ENCODE measurements at places on chromosomes 2 and 18. TPM values are rescaled to one million over a fixed set of nuclear protein-coding genes. Genes with fewer than 3 reads are reported as not detected.

DNA sequence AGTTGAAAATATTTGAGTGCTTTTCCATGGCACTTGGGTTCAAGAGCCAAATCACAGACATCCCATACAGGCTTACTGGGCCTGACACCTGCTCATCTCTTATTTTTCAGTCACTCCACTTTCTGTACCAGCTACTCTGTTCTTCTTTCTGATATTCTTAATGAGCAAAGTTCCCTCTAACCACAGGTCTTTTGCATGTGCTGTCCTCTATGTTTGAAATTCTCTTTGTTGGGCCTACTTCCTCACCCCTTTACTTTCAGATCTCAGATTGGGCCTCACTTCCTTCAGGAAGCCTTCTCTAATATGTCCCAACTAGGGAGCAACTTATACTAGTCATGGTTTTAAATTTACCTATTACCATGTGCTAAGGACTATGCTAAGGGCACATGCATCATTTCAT is 81.8 kb upstream of the RBMS1 start:
- no peaks in the 10 kb centered on the region for H3K27me3 ChIP-seq
- H3K4me3 ChIP-seq: no peak overlapping the region
- no peaks in the 10 kb centered on the region for H3K4me1 ChIP-seq
- H3K27ac ChIP-seq: no peak overlapping the region
- no peak for DNase-seq
- no peaks in the 10 kb centered on the region for H3K36me3 ChIP-seq

DNA sequence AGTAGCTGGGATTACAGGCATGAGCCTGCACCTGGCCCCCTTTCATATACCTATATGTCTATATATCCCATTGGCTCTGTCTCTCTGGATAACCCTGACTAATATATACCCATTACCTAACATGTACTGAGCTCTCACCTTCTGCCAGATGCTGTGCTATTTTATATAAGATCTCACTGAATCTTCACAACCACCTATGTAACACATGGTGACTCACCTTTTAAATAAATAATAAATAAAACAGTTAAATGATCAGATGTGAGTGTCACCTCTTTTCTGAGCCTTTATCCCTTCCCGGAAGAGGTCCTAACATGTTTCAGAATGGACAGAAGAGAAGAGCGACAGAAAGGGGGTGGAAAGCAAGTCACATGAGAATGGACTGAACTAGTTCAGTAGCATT is 123.1 kb downstream of the SPIRE1 start:
- peaks cover 4% of the 10 kb centered on the region for H3K27me3 ChIP-seq
- H3K36me3 ChIP-seq: peaks cover 2% of the 10 kb centered on the region
- H3K27ac ChIP-seq: no peak overlapping the region
- no peaks in the 10 kb centered on the region for H3K4me1 ChIP-seq
- no peak overlapping the region for H3K4me3 ChIP-seq

DYNC1I2 gene
- 41.5 TPM for total RNA-seq

- H3K27ac ChIP-seq: no peak overlapping the region
- H3K36me3 ChIP-seq: no peaks in the 10 kb centered on the region
- H3K27me3 ChIP-seq: no peaks in the 10 kb centered on the region
- H3K4me1 ChIP-seq: no peaks in the 10 kb centered on the region
- DNase-seq: no peak
Observed at GRCh38 chr2:5594249-5594695, 97.9 kb upstream of the SOX11 start.

PRKAG3 gene
- total RNA-seq: not detected

DNA sequence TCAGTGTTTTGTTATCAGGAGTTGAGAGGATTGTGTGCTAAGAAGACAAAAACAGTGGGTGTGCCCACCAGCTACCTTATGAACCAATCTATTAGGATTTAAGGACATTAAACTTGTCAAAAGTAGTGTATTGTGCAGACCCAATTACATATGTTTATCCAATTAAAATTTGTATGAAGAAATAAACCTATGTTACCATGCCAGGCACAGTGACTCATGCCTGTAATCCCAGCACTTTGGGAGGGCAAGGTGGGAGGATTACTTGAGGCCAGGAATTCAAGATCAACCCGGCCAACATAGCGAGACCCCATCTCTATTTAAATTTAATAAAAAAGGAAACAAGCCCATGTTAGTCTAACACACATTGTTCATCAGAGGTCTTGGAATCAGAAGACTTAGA is 162.2 kb downstream of the IRS1 start:
- no peak overlapping the region for H3K27ac ChIP-seq
- no peaks in the 10 kb centered on the region for H3K4me1 ChIP-seq
- DNase-seq: no peak
- H3K4me3 ChIP-seq: no peak overlapping the region

GRCh38 chr18:820591-821165 is 8.6 kb upstream of the YES1 start:
- no peak overlapping the region for H3K27ac ChIP-seq
- peaks cover 20% of the 10 kb centered on the region for H3K4me1 ChIP-seq
- H3K4me3 ChIP-seq: no peak overlapping the region
- no peaks in the 10 kb centered on the region for H3K27me3 ChIP-seq

DNA sequence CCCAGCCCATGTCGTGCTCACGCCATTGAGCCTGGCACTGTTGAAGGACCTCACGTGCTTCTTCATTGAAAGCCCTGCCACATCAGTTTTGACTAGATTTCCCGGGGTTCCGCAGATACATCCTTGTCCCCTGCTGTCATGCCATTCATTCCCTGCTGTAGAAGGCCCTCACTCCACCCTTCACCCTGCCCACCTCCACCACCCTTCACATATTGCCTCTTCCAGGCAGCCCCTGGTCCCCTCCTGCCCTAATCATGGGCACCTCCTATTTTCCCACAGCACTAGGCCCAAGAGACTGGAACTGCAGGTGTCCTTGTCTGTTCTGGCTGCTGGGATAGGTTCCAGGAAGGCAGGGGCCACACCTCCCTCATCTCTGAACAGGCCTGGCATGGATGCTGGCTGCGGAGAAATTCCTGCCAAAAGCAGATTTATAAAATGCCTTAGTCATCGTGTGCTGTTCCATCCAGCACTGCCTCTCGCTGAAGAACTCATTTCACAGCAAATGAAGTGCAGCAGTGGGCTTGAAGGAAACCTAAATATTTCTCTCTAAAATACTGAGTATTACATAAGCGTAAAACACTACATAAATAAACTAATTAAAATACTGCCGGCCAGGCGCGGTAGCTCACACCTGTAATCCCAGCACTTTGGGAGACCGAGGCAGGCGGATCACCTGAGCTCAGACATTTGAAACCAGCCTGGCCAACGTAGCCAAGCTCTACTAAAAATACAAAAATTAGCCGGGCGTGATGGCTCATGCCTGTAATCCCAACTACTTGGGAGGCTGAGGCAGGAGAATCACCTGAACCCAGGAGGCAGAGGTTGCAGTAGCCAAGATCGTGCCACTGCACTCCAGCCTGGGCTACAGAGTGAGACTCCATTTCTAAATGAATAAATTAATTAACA is 38.4 kb downstream of the EIF4E2 start:
- H3K4me1 ChIP-seq: peaks cover 5% of the 10 kb centered on the region
- no peak for DNase-seq
- no peak overlapping the region for H3K27ac ChIP-seq
- no peak overlapping the region for H3K4me3 ChIP-seq
- no peaks in the 10 kb centered on the region for H3K27me3 ChIP-seq

BOLL gene
- total RNA-seq: not detected

GRCh38 chr2:168671932-168672331 is 130.5 kb upstream of the NOSTRIN start:
- H3K36me3 ChIP-seq: peaks cover 20% of the 10 kb centered on the region
- no peak overlapping the region for H3K27ac ChIP-seq
- peaks cover 16% of the 10 kb centered on the region for H3K4me1 ChIP-seq

DNA sequence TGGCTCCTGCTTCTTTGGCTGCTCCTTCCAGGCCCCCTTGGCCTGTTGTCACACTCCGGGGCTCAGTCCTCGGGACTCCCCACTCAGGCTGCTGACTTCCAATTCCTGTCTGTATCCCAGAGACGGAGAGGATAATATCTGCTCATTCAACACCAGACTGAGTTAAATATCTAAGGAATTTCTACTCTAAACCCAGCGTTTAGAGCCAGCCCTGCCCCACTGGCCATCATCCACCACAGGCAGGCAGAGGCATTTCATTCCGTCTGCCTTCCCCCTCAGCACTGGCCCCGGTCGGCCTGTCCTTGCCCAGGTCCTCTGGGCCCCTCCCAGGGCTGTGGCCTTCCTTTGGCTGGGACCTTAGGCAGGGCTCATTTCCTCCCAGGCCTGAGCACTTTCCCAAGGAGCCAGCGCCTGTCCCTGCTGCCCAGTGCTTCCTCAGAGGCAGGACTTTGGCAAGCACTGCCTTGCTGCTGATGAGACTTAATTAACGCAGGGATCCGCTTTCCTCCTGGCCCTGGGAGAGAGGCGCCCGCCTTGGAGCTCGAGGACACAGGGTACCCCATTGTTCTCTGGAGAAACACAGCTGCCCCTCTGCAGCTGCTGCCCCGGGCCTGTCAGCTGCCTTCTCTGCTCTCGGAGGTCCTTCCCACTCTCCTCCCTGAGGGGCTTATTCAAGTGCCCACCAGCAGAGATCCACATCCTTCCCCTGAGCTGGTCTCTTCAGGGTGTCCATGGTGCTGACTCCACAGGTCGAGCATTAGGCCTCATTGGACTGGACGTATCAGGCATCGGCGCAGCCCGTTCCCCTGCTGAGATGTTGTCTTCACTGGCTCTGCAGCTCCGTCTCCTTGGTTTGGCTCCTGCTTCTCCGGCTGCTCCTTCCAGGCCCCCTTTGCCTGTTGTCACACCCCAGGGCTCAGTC is 42.8 kb downstream of the ATOH8 start:
- H3K27me3 ChIP-seq: peaks cover 4% of the 10 kb centered on the region
- H3K4me3 ChIP-seq: no peak overlapping the region
- DNase-seq: no peak

- H3K4me1 ChIP-seq: peaks cover 1% of the 10 kb centered on the region
- no peak overlapping the region for H3K27ac ChIP-seq
- H3K4me3 ChIP-seq: no peak overlapping the region
- H3K27me3 ChIP-seq: no peaks in the 10 kb centered on the region
- H3K36me3 ChIP-seq: peaks cover 27% of the 10 kb centered on the region
- DNase-seq: no peak
Observed at GRCh38 chr2:151791545-151791944, 36.7 kb downstream of the ARL5A start.

DNA sequence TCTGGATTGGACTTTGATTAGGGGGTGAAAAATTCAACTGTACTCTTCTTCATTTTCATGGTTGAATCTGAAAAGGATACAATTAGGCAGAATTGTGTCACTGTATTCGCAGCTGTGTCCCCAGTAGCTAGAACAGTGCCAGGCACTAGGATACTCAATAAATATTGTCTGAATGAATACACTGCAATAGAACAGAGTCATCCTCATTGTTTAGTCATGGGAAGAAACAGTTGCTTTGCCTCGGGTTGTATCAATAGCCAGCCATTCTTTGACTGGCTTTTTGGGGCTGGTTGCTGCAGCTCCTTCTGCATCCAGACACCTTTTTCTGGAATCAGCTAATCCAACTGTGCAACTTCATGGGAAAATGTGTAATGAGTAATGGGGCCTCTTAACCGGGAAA is 18.1 kb upstream of the DYNC1I2 start:
- H3K4me3 ChIP-seq: no peak overlapping the region
- H3K36me3 ChIP-seq: no peaks in the 10 kb centered on the region
- H3K4me1 ChIP-seq: no peaks in the 10 kb centered on the region

BUB1 gene
- 75.5 TPM for total RNA-seq

- H3K27me3 ChIP-seq: peaks cover 30% of the 10 kb centered on the region
- DNase-seq: no peak
- H3K4me1 ChIP-seq: no peaks in the 10 kb centered on the region
Observed at GRCh38 chr18:48470484-48471180, 61.4 kb upstream of the ZBTB7C start.

GRCh38 chr2:166784296-166784946 is 103.9 kb upstream of the XIRP2 start:
- H3K27ac ChIP-seq: no peak overlapping the region
- no peak for DNase-seq
- no peaks in the 10 kb centered on the region for H3K4me1 ChIP-seq
- no peak overlapping the region for H3K4me3 ChIP-seq
- H3K36me3 ChIP-seq: no peaks in the 10 kb centered on the region

GRCh38 chr2:60818272-60818671 is 62.2 kb downstream of the PAPOLG start:
- DNase-seq: peak; percentile 60
- peaks cover 52% of the 10 kb centered on the region for H3K4me1 ChIP-seq
- H3K4me3 ChIP-seq: peak overlapping the region; percentile 13
- peak overlapping the region; percentile 90 for H3K27ac ChIP-seq
- peaks cover 10% of the 10 kb centered on the region for H3K36me3 ChIP-seq

GRCh38 chr2:83081826-83082690 is 1377.0 kb downstream of the SUCLG1 start:
- no peaks in the 10 kb centered on the region for H3K36me3 ChIP-seq
- H3K27ac ChIP-seq: no peak overlapping the region
- DNase-seq: no peak
- H3K4me1 ChIP-seq: no peaks in the 10 kb centered on the region
- H3K4me3 ChIP-seq: no peak overlapping the region
- H3K27me3 ChIP-seq: no peaks in the 10 kb centered on the region

- peak; percentile 7 for DNase-seq
Observed at GRCh38 chr18:23689616-23690504, 607 bp downstream of the LAMA3 start.

- H3K4me3 ChIP-seq: no peak overlapping the region
- DNase-seq: no peak
- no peaks in the 10 kb centered on the region for H3K27me3 ChIP-seq
- H3K27ac ChIP-seq: no peak overlapping the region
Observed at GRCh38 chr2:20585359-20585709, 65.6 kb downstream of the HS1BP3 start.

PROC gene
- total RNA-seq: not detected

GRCh38 chr2:157106950-157107349 is 150.6 kb upstream of the GALNT5 start:
- no peaks in the 10 kb centered on the region for H3K27me3 ChIP-seq
- H3K4me3 ChIP-seq: no peak overlapping the region
- DNase-seq: no peak
- H3K4me1 ChIP-seq: no peaks in the 10 kb centered on the region
- no peaks in the 10 kb centered on the region for H3K36me3 ChIP-seq
- H3K27ac ChIP-seq: no peak overlapping the region

- no peaks in the 10 kb centered on the region for H3K27me3 ChIP-seq
- H3K27ac ChIP-seq: no peak overlapping the region
- no peaks in the 10 kb centered on the region for H3K4me1 ChIP-seq
Observed at GRCh38 chr2:63755965-63756364, 85.7 kb upstream of the UGP2 start.

GRCh38 chr2:112121682-112122254 is 16.4 kb upstream of the FBLN7 start:
- H3K36me3 ChIP-seq: peaks cover 21% of the 10 kb centered on the region
- peaks cover 9% of the 10 kb centered on the region for H3K4me1 ChIP-seq
- no peak for DNase-seq

RAB3GAP1 gene
- 28.8 TPM for total RNA-seq

- no peaks in the 10 kb centered on the region for H3K36me3 ChIP-seq
- no peak overlapping the region for H3K27ac ChIP-seq
- no peak overlapping the region for H3K4me3 ChIP-seq
- no peaks in the 10 kb centered on the region for H3K27me3 ChIP-seq
Observed at GRCh38 chr2:71843391-71843850, 304.2 kb downstream of the CYP26B1 start.

- H3K27me3 ChIP-seq: peaks cover 8% of the 10 kb centered on the region
- no peak for DNase-seq
- H3K36me3 ChIP-seq: peaks cover 22% of the 10 kb centered on the region
- peaks cover 21% of the 10 kb centered on the region for H3K4me1 ChIP-seq
- no peak overlapping the region for H3K27ac ChIP-seq
Observed at GRCh38 chr2:241001413-241002274, 3.2 kb downstream of the SNED1 start.

All from activated naive CD8-positive, alpha-beta T cell treated with anti-CD3 and anti-CD28 coated beads for 36 hours (primary cell).